Tracheal epithelial cell (primary cell): ENCODE measurements at places on chromosomes 4 and X. TPM values are rescaled to one million over a fixed set of nuclear protein-coding genes. Genes with fewer than 3 reads are reported as not detected.

The VGLL1 gene
- 0.43 and 1.4 TPM in 2 replicates for total RNA-seq

The BEX1 gene
- not detected in 2 replicates for total RNA-seq

The TLR1 gene
- total RNA-seq = 3.6 TPM in 1 of 2 replicates, not detected in the other

The NEIL3 gene
- 1.3 and 2.2 TPM in 2 replicates for total RNA-seq

The FAM241A gene
- 1.7 and 1.9 TPM in 2 replicates for total RNA-seq

The ZNF732 gene
- total RNA-seq = 0.96 and 1.3 TPM in 2 replicates

The KIF4A gene
- total RNA-seq = 0.43 and 1.4 TPM in 2 replicates

The HSD17B13 gene
- total RNA-seq = not detected in 2 replicates

The MND1 gene
- total RNA-seq = 1.9 and 4.0 TPM in 2 replicates
